Transverse colon (tissue), 4 donors: ENCODE measurements at places on chromosomes 2 and 18. TPM values are rescaled to one million over a fixed set of nuclear protein-coding genes. Genes with fewer than 3 reads are reported as not detected.

DNA sequence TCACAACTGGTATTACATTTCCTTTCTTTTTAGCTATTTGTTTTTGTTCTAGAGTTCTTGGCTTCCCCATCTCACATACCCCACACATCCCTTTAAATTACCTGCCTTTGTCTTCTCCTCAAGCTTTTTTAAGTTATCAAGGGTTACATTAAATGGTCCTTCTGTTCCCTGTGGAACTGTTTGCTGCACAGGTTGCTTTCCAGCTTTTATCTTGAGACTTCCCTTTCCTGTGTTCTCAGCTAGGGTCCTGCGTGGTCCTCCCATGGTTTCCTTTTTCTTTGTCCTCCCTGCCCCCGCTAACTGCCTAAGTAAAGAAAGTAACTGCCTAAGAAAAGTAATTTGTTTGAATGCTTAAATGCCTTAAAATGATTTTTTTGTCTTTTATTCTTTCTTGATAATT, 66.8 kb downstream of the EPB41L5 start:
- H3K27ac ChIP-seq, result no peak overlapping the region
- H3K4me3 ChIP-seq, result no peak overlapping the region
- no peaks in the 10 kb centered on the region for H3K4me1 ChIP-seq
- H3K36me3 ChIP-seq, result no peaks in the 10 kb centered on the region

GKN1 gene
- total RNA-seq, result not detected

- no peaks in the 10 kb centered on the region for H3K4me1 ChIP-seq
- H3K4me3 ChIP-seq, result no peak overlapping the region
- DNase-seq, result peak; percentile 14
- H3K27me3 ChIP-seq, result no peaks in the 10 kb centered on the region
Observed at GRCh38 chr18:45277908-45278307, 337.4 kb upstream of the SLC14A2 start.

GRCh38 chr2:26997394-26997793, 27.0 kb downstream of the MAPRE3 start:
- H3K36me3 ChIP-seq, result no peaks in the 10 kb centered on the region
- H3K4me3 ChIP-seq, result no peak overlapping the region
- no peaks in the 10 kb centered on the region for H3K4me1 ChIP-seq

GRCh38 chr2:116585669-116586327, 1228.7 kb upstream of the DDX18 start:
- H3K36me3 ChIP-seq, result no peaks in the 10 kb centered on the region
- DNase-seq, result no peak
- H3K27me3 ChIP-seq, result no peaks in the 10 kb centered on the region
- no peak overlapping the region for H3K27ac ChIP-seq
- H3K4me3 ChIP-seq, result no peak overlapping the region
- H3K4me1 ChIP-seq, result no peaks in the 10 kb centered on the region

DNA sequence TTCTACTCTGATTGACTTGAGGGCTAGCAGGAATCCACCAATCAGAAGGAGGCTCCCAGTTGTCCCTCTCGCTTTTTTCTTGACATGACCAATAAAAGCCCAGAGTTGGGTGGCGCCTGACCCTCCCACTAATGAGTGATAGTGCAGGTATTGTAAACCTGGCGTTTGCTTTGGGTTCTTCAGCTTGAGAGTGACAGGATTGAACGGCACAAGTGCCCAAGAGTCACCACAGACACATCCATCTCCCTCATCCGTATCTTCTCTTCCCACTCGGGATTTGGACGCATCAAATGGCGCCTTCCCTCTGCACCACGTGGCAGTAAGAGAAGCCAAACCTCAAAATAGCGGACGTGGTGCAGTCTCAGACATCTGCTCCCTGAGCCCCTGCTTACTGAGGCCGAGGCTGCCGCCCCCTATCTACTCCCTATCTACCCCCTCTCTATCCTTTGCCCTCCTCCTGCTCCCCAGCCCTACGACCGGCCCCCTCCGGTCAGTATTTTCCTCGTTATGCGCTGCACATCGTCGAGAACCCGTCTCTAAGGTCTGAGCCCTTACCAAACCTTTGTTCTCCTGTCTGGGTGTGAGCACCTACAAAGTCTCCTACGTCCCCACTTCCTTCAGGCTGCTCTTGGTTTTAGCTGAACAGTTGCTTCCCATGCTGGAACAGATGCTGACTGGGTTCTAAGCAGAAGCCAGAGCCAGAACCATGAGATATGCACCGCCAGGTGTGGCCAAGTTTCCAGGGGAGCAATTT, 881 bp upstream of the FAM161A start:
- H3K4me3 ChIP-seq, result peak overlapping the region; percentile 72
- H3K4me1 ChIP-seq, result peaks cover 3% of the 10 kb centered on the region
- no peaks in the 10 kb centered on the region for H3K27me3 ChIP-seq
- no peaks in the 10 kb centered on the region for H3K36me3 ChIP-seq

GRCh38 chr2:239753401-239753837, 271.7 kb downstream of the NDUFA10 start:
- no peaks in the 10 kb centered on the region for H3K27me3 ChIP-seq
- H3K27ac ChIP-seq, result no peak overlapping the region
- no peak overlapping the region for H3K4me3 ChIP-seq
- H3K4me1 ChIP-seq, result no peaks in the 10 kb centered on the region
- no peak for DNase-seq
- no peaks in the 10 kb centered on the region for H3K36me3 ChIP-seq

- H3K4me3 ChIP-seq, result no peak overlapping the region
- H3K4me1 ChIP-seq, result no peaks in the 10 kb centered on the region
- no peaks in the 10 kb centered on the region for H3K27me3 ChIP-seq
- DNase-seq, result no peak
- no peak overlapping the region for H3K27ac ChIP-seq
Observed at GRCh38 chr2:209663656-209664055, 108.0 kb upstream of the UNC80 start.

DNA sequence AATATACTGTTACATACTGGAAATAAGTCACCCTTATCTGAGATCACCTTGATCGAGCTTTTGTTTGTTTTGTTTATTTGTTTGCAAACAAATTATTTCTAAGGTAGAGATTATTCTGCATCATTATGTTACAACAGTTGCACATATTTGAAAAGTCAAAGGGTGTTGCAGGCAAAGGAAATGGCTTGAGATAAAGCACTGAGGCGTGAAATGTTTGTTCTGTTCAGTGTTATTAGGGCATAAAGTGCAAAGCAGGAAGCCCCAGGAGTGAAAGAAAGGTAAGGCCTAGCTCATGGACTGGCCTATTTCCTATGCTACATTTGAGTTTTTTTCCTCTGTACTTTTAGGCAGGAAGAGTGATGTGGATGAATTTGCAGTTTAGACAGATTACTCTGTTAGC, 1815.6 kb upstream of the LRRTM1 start:
- no peak for DNase-seq
- peaks cover 18% of the 10 kb centered on the region for H3K4me1 ChIP-seq
- H3K36me3 ChIP-seq, result no peaks in the 10 kb centered on the region
- H3K27ac ChIP-seq, result peak overlapping the region; percentile 73
- no peaks in the 10 kb centered on the region for H3K27me3 ChIP-seq
- H3K4me3 ChIP-seq, result no peak overlapping the region

DNA sequence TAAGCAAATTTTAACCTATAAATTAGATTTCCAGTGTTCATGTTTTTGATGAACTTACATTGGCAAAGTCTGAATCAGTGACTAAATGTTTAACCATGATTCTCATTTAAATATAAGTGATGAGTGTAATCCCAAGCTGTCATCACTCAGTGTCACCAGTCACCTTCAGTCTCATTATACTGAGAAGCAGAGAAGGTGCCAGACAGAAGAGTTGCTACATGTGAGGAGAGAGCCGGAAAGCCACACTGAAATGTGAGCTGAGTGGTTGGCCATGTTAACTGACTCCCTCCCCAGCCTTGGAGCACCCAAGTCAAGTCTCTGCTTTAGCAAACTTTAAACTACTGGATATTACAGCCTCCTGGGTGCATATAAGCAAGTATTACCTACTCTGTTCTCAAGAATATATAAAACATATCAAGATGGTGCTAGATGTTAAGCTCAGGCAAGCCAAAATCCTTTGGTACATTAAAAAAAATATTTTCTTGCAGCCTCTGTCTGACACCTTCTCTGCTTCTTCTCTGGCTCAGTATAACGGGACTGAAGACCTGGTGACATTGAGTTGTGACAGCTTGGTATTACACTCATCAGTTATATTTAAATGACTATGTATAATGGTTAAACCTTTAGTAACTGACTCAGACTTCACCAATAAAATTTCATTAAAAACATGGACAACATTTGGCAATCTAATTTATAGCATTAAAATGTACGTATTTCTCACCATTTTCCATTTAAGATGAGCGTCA, 75.8 kb upstream of the MAP3K20 start:
- DNase-seq, result no peak
- peaks cover 9% of the 10 kb centered on the region for H3K4me1 ChIP-seq
- H3K27ac ChIP-seq, result no peak overlapping the region

LIMS4 gene
- not detected for total RNA-seq

MC5R gene
- not detected for total RNA-seq

DNA sequence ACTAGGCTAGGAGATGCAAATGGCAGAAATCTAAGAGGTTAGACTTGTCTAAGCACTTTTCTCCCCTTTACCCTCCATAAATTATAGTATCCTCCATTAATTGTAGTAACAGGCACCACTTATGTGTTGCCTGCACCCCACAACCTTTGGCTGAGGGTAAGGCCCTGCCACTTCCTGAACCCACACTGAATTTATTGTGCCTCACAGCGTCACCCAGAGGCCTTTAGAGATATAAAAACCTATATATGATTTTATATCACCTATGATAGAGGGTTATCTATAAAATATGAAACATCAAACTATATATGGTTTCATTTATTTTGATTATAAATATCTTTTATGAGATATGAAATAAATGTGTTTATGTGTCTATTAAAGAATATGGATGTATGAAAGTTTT, 2.6 kb downstream of the UGT1A9 start:
- no peaks in the 10 kb centered on the region for H3K27me3 ChIP-seq
- H3K27ac ChIP-seq, result no peak overlapping the region
- no peaks in the 10 kb centered on the region for H3K36me3 ChIP-seq
- H3K4me1 ChIP-seq, result no peaks in the 10 kb centered on the region
- DNase-seq, result no peak

DNA sequence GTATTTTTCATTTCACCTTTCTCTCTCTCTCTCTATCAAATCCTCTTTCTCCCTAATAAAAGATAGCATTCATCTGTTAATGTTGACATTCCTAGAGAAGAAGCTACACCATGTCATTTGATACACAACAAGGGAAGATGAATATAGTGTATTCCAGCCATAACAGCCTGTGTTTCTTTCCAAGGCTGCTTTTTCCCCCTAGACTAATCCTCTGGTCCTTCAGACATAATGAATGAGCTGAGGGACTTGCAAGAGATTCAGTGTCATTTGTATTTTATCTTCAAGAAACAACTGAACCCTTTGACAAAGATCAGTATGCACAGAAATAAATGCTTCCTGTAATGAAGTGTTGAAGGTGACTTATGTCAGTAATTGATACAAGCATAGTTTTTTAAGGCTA, 284.0 kb upstream of the NXPH2 start:
- no peak overlapping the region for H3K4me3 ChIP-seq
- no peaks in the 10 kb centered on the region for H3K4me1 ChIP-seq
- no peaks in the 10 kb centered on the region for H3K36me3 ChIP-seq
- no peak for DNase-seq
- no peaks in the 10 kb centered on the region for H3K27me3 ChIP-seq

FSHR gene
- total RNA-seq, result not detected

GRCh38 chr2:221077251-221077650, 494.9 kb downstream of the EPHA4 start:
- H3K4me1 ChIP-seq, result no peaks in the 10 kb centered on the region
- no peaks in the 10 kb centered on the region for H3K27me3 ChIP-seq
- no peak overlapping the region for H3K4me3 ChIP-seq
- H3K27ac ChIP-seq, result no peak overlapping the region

DNA sequence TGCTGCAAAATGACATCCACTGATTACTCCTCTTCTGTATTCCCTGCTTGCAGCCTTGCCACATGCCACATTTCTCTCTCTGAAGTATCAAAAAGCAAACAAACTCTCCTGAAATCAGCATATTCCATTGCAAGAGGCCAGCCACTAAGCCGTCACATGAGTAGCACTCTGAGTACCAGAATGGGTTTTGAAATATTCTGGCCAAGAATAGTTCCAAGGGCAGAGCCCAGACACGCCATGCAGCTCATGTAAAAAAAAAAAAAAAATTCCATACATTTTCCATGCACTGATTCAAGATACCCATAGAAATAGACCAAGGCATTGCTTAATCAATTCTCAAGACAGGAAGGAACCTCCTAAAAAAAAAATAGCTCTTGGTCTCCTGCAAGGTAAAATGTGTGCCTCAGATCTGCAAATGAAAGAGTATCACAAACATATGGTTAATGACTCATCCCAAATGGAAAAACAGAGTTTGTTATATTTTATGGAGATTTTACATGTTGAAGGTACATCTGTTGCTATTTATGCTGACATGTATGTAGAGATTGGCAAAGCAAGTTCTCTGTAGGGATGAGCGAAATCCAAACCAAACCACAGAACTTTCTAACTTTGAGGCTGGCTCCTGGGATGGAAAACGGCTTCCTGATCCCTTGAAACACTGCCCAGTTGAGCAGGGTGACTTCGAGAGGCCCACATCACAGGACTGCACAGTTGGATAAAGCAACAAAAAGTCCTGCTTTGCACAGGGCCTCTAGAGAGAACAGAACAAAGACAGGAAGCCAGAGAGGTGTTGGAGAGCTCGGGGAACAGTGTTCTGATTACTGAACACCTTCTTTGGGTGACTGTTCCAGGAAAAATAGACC, 346.2 kb downstream of the ZNF521 start:
- no peak for DNase-seq
- H3K36me3 ChIP-seq, result no peaks in the 10 kb centered on the region
- no peak overlapping the region for H3K4me3 ChIP-seq

GRCh38 chr2:100782380-100782878, 37.5 kb upstream of the NPAS2 start:
- H3K27me3 ChIP-seq, result no peaks in the 10 kb centered on the region
- H3K4me1 ChIP-seq, result peaks cover 33% of the 10 kb centered on the region
- no peaks in the 10 kb centered on the region for H3K36me3 ChIP-seq

SDC1 gene
- 146 TPM for total RNA-seq

DNA sequence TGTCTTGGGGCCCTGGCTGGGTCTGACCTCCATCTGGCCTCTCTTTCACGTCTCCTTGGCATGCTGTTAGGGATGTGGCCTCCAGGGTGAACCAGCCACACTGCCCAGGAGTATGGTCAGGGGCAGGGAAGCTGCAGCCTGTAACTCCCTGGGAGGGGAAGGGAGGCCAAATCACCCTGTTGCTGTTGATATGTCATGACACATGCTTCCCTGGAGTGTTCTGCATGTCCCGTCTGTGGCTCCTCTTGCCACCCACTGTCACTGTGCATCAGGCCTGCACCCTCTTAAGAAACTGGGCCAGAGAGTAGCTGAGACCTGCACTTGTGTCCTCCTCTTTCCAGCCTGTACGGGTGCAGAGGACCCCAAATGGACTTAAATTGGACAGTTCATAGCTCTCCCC, 221.3 kb downstream of the FHOD3 start:
- H3K4me3 ChIP-seq, result no peak overlapping the region
- H3K4me1 ChIP-seq, result no peaks in the 10 kb centered on the region
- DNase-seq, result no peak
- no peak overlapping the region for H3K27ac ChIP-seq
- H3K27me3 ChIP-seq, result no peaks in the 10 kb centered on the region
- no peaks in the 10 kb centered on the region for H3K36me3 ChIP-seq

RUFY4 gene
- not detected for total RNA-seq

- H3K4me1 ChIP-seq, result no peaks in the 10 kb centered on the region
- no peak within 1 kb of the TSS for H3K4me3 ChIP-seq
- no peaks in the 10 kb centered on the region for H3K27me3 ChIP-seq
- no peak within 1 kb of the TSS for H3K27ac ChIP-seq
- DNase-seq, result no peak
- H3K36me3 ChIP-seq, result no peaks in the 10 kb centered on the region
Observed at GRCh38 chr2:113058998-113059960, at the start of gene IL36RN. TSS of gene IL36RN (plus strand) at chr2:113059198. CDS start at chr2:113059439, 241 bp downstream.
